ENCODE measurements at places on chromosomes 5 and 9.
A peak's percentile ranks its signal among the peaks of the same experiment; 100 is the strongest.

GRCh38 chr9:70421272-70422180 is 7.1 kb upstream of the KLF9 start:
- peak; percentile 63 for DNase-seq

DNA sequence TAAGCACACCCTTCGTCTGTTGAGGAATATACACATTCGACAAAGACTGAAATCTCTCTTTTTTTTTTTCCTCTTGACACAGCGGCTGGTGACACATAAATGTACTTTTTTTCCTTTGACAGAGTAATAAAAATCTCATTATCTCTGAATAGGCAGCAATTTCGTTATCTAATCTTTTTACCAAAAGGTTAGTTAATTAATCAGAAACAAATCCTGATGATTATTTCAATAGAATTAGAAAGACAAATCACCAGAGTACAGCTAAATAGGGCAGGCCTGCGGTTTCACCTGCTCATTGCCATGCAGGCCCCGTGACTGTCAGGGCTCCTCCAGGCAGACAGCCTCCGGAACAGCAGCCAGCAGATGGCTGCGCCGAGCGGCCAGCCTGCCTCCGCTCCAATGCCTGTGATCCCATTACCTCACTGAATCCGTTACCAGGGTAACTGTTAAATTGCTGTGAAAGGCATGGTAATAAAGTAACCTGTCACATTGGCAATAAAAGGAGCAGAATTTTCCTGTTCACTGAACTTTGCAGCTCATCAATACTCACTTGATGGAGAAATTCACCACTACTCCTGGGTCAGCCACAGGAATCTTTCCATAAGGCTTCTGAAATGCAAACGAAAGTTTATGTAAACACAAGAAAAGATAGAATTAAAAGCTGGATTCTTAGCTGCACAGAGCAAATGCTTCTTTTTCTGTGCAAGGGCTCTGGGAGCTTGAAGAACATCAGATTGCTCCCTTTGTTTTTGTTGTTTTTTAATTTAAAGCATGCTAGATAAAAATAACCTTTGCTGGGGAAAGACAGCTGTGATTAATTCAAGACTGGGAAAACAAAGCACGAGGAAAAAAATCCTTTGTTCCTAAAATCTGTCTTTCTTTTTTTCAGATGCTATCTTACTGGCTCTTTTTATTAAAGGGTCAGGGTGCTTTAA is 666.4 kb upstream of the ZNF608 start:
- no peak for DNase-seq

- DNase-seq = no peak
Measured at GRCh38 chr9:36855448-36856315, 178.4 kb downstream of the PAX5 start.

- no peak for DNase-seq
Measured at GRCh38 chr5:172428224-172429166, 25.8 kb downstream of the SH3PXD2B start.

DNA sequence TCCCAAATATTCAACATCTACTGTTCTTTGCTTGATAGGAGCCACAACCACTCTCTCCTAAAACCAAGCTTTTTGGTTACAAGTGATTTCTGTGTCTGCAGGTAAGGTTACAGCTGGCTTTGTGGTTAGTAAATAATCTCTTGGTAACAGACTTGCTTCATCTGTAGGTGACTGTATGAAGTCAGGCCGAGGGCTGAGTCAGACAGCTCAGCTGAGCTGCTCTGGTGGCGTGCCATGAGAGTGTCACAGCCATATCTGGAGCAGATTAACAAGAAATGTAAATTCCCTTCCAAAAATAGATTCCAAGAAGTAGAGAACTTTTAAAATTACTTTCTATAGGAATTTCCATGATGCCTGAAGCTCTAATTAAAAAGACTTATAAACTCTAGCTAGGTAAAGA is 23.7 kb upstream of the TAS2R1 start:
- DNase-seq = no peak

DNA sequence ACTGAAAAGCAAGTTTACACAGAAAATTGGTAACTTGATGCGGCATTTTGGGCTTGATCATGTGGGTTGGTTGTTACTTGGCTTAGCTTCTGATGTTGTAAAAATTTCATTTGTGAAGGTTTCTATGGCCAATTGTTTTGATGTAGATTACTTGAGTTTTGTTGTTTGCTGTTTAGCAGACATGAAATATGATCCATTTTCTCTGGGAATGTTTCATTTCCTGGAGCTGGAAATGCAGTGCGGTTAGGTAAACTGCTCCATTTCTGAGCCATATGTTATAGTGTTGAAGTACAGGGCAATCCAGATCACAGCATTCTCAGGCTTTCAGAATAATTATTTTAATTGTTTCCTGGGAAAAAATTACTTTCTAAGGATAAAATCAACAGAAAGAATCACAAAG is 396.9 kb downstream of the ENC1 start:
- DNase-seq = no peak

- no peak for DNase-seq
Measured at GRCh38 chr5:77635917-77636640, 2.4 kb downstream of the OTP start.

GRCh38 chr5:71816307-71816706 is 97.2 kb downstream of the CARTPT start:
- DNase-seq = no peak

Data from stimulated activated CD4-positive, alpha-beta T cell treated with anti-CD3 and anti-CD28 coated beads, Interleukin-1b, Interleukin-23, amount 100 ng/mL, for 4 hours (primary cell).